ENCODE measurements at places on chromosomes 12 and 14.

- no peak for DNase-seq
Observed at GRCh38 chr12:67288561-67288960, 19.4 kb downstream of the CAND1 start.

DNA sequence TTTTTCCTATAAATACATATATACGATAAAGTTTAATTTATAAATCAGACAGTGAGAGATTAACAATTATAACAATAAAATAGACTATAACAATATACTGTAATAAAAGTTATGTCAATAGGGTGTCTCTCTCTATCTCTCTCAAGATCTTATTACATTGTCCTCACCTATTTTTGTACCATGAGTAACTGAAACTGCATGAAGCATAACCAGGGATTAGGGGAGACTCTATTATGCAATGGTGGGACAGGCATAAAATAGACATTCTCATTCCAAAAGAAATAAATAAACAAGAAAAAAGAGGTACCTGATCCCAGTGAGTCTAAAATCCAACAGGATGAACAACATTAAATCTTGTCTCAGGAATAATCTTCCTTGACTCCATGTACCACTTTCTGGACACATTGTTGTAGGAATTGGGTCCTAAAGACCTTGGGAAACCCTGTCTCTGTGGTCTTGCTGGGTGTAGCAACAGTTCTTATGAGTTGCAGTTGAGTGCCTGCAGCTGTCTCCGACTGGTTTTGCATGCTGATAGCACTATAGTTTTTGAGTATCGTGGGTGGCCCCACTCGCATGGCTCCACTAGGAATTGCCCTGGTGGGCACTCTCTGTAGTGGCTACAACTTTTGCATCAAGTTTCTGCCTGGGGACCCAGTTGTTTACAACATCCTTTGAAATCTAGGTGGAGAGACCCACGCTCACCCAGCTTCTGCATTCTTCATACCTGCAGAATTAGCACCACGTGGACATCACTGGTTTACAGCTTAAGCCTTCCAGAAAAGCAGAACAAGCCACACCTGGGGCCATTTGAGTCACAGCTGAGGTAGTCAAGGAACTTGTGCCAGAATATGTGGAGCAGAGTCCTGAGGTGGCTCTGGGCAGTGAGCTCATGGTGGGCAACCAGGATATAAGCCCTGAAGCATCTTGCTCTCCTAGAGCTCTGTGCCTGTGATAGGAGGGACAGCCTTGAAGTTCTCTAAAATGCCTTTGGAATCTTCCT lies 204.7 kb downstream of the KITLG start:
- no peak for DNase-seq

GRCh38 chr12:25497021-25497420 lies 56.1 kb downstream of the LMNTD1 start:
- DNase-seq: no peak

DNA sequence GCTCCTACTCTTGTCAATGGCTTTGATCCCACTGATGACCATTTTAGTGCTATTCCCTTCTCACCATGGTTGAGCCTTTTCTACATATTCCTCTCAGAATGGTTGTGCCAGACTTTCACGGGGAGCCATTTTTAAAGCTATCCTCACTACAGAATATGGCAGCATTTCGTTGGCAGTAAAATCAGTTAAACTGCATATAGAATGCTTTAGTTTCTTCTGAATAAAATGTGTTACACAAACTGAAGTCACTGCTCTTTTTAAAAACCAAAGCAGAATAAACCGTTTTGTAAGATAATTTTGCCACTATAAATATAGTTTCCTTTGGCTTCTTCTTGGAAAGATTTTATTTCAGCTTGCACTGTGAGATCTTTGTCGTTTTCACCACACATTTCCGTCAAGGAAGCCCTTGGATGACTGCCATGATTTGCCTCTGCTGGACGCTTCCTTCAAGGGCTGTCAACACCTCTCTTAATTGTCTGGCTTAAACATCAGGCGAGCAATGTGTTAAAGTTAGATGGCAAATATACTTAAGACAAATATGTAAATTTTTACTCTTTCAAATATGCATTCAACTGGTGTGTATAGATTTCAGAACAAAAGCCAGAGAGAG lies 624.2 kb downstream of the DIO2 start:
- no peak for DNase-seq

DNA sequence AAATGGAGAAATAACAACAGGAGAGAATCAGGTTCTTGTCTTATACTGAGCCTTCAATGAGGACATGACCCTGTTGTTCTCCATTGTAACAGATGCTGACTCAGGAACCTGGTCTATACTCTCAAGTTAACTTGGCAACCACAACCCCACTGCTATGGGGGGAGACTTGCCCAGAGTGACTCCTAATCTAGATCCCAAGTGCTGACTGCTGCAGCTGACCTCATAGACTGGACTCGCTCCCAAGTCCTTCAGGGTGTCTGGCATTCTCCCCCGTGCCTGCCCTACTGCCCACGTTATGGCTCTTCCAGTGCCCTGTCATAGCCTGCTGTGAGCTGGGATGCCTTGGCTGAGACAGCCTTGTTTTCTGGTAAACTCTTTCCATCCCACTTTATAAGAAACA lies 37.1 kb downstream of the NID2 start:
- no peak for DNase-seq

DNA sequence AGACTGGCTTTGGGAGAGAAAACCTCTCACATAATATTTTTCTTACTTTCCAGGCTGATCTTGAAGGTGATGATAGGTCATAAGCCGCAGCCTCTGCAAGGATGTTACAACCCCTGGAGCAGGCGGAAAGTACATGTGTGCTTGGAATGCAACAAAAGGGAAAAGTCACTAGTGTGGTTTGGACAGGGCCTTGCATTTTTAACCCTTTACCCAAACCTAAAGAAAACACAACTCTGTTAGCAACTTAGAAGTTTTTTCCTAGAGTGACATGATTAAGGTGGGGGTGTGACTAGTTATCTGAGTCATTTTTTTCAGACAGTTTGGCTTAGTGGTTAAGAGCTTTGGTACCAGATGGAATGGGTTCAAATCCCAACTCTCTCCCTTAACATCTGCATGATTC lies 97.0 kb downstream of the TMEM30B start:
- no peak for DNase-seq

- DNase-seq: no peak
Observed at GRCh38 chr14:96624661-96625425, 122.7 kb downstream of the PAPOLA start.

- DNase-seq: no peak
Observed at GRCh38 chr12:110345176-110345661, 58.3 kb downstream of the ANAPC7 start.

DNA sequence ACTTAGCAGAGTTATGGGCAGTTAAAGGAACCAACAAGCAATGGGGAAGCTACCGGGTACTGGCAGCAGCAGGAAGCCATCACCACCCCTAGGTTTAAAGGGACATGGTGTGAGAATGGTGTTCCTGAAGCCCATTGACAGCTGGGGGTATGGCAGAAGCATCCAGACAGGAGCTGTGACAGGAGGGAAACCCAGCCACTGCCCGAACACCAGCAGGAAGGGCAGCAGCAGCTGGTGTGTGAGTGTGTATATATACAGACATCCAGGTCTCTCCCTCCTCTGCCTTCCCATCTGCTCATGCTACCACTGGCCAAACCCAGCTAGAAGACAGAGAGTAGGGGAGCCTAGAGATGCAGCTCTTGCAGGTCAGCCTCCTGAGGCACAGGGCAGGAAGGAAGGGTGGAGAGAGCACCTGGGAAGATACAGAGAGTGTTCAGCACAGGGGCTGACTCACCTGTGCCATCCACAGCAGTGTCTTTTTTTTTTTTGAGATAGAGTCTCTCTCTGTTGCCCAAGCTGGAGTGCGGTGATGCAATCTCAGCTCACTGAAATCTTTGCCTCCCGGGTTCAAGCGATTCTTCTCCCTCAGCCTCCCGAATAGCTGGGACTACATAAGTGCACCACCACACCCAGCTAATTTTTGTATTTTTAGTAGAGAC lies 9.2 kb upstream of the ADCK1 start:
- no peak for DNase-seq

DNA sequence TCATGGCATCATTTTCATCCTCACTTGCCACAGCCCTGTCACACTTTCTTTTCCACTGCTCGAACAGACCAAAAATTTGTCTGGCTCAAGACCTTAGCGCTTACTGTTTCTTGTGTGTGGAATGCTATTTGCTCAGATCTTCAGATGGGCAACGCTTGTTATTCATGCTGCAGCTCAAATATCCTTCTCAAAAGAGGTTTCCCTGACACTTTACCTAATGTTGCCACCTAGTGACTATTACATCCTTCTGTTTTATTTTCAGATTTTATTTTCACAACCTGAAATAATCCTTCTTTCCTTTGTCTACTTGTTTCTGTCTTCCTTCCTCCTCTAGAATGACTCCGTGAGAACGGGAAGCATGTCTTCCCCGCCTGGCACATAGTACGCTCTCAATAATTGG lies 5.6 kb downstream of the FBXO33 start:
- no peak for DNase-seq

DNA sequence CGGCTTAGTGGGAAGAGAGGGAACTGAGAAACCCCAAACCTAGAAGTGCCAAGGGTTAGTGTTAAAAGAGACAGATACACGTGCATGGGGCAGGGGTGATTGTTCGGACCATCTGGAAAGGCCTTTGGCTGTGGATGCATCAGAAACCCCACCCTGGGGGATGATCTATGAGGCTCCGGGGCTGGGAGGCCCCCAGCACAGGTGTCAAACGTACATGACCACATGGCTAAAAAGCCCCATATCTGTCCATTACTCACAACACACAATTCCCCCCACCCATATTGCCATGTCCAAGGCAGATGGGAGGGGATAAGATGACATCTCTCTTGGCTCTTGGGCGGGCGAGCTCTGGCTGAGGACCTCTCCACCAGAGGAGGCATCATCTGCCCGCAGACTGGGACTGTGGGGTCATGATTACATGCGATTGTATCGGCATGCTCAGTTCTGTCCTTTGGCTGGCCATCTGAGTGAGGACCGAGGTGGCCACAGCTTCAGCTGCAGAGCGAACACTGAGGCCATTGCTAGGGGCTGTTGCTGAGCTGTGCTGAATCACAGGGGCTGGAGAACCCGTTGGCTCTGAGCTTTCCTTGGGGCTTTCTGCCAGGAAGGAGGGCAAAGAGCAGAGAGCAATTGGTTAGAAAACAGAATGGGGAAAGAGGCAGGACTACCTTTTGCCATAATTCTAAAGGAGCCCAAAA lies 9.6 kb upstream of the NPFF start:
- no peak for DNase-seq

- no peak for DNase-seq
Observed at GRCh38 chr12:88399811-88400210, 180.5 kb downstream of the KITLG start.

DNA sequence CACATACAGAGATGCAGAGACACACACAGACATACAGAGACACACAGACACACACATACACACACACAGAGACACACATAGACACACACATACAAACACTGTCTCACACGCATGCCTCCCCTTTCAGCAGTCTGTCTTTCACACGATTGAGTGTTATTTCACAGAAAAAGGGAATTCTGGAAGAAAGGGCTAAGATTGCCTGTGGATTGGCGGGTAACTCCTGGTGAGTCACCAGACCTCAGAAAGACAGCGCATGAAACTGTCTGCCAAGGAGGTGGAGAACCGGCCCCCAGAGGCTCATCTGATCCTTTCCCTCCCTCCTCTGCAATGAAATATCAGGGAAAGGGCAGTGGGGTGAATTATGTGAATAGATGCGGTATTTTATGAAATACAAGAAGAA lies 127.2 kb upstream of the GSC start:
- no peak for DNase-seq

DNA sequence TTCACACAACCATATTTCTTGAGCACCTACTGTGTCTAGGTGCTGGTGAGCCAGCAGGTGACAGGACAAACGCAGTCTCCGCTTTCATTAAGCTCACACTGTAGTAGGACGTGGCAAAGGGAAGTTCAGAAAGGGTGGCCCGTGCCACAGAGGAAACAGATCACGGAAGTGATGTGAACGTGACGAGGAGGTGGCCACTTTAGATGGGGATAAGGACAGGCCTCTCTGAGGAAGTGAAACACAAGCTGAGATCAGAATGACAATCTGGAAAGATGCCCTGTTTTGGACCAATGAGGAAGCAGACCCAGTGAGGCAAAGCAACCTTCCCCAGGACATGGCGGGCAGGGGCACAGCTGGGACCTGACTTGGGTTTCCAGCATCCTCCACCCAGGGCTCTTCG lies 127.4 kb upstream of the PRMT8 start:
- DNase-seq: no peak

DNA sequence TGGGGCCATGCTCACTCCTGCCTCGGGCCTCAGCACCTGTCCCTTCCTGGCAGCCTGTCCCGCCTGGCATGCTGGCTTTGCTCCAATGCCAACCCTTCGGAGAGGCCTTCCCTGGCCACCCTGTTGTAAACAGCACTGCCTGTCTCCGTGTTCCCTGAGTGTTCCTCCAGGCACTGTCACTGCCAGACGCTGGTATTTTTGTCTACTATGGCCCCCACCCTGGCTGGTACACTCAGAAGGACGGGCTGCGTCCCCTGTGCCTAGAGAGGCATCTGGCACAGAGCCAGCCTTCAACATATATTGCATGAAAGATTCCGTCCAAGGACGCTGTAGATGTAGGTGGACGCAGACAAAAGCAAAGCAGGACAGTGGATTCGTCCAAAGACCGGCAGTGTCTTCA lies 2.7 kb upstream of the ASPG start:
- no peak for DNase-seq

DNA sequence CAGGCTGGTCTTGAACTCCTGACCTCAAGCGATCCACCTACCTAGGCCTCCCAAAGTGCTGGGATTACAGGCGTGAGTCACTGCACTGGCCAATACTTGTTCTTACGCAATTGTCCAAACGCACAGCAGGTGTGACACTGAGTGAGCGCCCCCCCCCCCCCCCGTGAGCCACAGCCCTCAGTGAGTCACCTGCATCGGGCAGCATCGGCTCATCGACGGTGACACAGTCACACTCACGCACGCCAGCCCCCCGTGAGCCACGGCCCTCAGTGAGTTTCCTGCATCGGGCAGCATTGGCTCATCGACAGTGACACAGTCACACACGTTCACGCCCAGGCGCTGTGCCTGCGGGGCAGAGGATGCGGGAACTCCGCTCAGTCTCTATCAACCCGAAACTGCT lies 42.5 kb downstream of the GALNT9 start:
- DNase-seq: no peak

DNA sequence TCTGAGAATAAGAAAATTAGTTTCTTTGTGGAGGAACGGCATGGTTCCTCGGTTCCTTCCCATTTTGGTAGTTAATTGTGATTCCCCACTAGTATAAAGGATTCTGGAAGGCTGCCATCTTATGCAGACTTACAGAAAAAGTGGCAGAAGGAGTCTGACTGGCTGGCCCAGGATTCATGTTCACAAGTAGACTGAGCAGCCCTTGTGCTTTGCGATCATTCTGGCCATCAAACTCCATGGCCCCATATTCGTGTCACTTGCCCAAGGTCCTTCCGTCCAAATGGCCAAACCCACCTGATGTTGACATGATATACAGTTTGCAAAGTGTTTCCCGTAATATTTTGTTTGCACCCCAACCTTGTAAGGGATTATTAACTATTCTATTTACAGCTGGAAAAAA lies 297.2 kb upstream of the AMIGO2 start:
- DNase-seq: no peak

DNA sequence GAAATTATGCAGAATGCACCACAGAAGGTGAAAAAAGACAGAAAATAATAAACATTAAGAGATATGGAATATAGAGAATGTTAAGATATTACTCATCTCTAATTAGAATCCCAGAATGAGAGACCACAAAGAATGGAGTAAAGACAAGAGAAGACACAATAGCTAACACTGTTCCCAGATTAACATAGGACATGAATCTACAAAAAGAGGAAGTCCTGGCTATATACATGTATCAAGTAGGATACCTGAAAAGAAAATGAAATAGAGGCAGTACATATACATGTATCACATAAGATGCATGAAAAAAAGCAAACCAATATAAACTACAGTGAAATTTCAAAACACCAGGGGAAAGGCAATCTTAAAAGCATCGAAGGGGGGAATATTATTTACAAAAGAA lies 5.6 kb upstream of the EPS8 start:
- no peak for DNase-seq

Measured in stimulated activated CD8-positive, alpha-beta memory T cell treated with anti-CD3 and anti-CD28 coated beads, Interleukin-4, amount 100 ng/mL, for 4 hours (primary cell).